ENCODE measurements at places on chromosomes 6 and 20. TPM values are rescaled to one million over a fixed set of nuclear protein-coding genes. Genes with fewer than 3 reads are reported as not detected.

- DNase-seq, result no peak
These were observed 547 bp upstream of the ESR1 start for GRCh38 chr6:151806757-151807512.

DNA sequence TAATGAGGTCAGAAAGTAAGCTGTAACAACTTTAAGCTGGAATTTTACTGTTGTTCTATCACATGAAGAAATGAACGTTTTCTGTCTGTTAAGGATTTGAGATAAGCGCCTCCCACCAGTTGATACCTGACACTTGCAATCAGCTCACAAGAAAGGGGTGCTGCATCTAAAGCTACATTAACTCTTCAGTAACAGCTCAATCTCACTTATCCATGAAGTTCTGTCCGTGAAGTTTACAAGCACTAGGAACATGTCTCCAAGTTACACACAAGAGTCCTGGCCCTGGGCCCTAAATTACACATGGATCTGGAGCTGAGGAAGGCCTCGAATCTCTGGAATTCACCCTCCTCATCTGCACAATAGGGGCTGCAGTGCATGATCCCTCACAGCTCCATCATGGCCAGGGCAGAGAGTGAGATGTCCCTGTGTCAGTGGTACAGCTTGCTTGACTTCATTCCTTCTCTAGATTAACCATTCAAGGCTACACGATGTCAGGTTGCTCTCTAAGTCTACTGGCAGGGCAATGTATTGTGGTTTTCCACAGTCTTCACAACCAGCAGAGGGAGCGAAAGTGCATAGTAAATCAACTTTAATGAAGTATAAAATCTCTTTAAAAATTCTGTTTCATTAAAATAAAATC is 182.4 kb upstream of the MCHR2 start:
- DNase-seq, result peak; percentile 46

DNA sequence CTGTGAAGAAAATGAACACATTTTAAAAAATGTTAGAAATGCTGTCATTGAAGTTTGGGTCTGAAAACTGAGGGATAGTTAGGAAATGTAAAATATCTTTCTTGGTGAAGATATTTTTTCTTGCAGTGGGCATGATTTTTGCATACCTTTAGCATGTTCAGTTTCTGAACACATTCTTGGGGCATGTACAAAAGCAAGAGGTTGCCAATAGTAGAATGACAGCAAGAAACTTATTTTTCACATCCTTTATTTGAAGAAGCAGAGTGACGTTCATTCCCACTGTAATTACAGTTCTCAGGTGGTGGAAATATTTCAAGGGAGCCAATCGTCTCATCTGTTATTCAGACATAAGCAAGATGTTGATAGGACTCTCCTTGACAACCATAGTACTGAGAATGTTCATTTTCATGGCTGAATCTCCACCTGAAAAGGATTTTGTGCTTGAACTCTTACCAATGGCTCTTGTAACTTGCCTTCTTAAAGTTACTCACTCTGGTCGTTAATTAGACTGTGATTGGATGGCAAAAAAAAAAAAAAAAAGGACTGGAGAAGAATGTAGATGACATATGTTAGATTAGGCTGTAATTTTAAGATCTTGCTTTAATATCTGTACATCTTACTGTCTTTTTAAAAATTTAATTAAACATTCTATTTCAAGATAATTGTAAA is 74.4 kb downstream of the DOK5 start:
- DNase-seq, result no peak

DNA sequence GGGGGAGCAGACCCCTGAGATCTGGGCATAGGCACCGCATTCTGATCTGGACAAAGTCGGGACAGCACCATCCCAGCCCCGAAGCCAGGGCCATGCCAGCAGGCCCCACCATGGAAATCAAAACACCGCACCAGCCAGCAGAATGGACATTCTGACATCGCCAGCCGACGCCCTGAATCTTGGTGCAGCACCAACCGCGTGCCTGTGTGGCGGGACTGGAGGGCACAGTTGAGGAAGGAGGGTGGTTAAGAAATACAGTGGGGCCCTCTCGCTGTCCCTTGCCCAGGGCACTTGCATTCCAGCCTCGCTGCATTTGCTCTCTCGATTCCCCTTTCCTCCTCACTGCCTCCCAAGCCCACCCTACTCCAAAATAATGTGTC is 2.0 kb downstream of the NNAT start:
- DNase-seq, result peak; percentile 25

DNA sequence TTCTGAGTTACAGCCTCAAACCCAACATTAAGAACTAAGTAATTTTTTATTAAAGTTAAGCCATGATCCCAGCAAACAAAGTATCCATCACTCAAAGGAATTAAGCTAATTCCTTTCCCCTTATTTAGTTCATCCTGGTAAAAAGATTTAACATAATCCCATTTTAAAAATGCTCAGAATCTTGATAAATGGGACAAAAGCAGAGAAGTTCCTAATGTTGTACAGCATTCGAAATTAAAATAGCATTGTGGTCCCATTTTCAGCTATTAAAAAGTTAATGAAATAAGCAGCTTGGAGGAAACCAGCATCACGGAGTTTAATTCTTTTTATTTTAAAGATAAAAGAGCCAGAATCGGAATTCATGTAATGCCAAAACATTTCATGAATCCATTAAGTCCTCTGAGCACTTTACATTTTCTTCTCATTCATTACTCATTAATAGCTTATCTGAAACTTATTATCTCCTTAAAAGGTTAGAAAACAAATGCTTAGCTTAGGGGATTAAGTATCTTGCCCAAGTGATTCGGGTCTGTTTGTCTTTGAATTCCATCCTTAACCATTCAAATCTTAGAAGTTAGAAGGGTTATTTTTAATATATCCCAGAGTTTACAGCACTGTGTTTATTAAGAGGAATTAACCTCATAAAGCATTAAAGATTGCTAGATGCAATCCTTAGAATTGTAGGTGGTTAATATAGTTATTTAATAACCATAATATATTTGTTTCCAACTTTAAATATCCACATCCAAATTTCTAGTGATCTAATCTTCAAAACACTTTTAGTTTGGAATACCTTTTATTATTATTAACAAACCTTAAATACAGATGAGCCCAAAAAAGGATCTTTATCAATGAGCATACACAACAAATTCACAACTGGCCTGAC is 11.2 kb downstream of the RBM39 start:
- DNase-seq, result no peak

DNA sequence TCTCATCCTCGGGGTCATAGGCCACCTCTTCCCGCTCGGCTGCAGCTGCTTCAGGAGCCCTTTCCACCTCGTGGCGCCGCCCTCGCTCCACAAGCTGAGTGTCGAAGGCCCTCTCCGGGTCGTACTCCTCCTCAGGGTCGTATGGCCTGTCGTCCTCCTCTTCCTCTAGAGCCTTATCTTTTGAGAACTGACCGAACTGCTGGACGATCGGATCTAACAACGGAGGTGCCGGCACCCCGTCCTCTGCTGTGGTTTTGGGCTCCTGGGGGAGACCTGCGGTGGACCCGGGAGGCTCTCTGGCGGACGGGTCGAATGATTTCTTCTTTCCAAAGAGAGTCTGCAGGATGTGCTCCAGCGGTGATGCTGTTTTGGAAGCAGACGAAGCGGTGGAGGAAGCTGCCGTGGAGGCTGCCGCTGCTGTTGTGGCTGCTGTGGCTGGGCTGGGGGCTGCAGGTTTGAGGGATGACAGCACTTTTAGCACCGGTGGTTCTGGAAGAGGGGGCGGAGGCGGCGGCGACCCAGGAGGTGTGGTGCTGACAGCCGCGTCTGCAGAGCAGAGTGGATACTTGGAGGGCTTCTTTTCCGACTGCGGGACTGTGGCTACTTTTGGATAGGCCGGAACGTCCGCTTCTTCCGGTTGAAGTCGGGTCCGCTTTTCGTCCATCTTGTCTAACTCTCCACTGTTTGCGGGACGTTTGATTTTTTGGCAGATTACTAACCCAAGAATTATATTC is 20.2 kb upstream of the TCFL5 start:
- DNase-seq, result no peak

- no peak for DNase-seq
These were observed 41.3 kb upstream of the SLC22A16 start for GRCh38 chr6:110517601-110518281.

DNA sequence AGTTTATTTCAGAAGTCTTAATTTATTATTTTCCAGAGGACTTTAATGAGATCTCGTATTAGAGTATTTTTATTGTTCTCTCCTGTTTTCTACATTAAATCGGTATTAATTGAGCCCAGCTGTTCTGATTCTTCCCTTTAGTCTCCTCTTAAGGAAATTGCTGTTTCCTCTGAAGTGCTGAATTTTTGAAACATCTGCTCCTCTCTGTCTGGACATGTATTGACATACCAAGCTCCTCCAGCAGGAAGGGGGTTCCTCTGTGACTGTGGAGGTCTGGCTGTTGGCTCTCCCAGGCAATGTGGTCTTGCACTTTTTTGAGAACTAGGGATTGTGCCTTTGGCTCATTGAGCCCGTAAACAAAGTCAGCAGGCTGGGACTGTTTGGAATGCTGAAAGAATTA is 74.9 kb downstream of the MAP3K4 start:
- no peak for DNase-seq

DNA sequence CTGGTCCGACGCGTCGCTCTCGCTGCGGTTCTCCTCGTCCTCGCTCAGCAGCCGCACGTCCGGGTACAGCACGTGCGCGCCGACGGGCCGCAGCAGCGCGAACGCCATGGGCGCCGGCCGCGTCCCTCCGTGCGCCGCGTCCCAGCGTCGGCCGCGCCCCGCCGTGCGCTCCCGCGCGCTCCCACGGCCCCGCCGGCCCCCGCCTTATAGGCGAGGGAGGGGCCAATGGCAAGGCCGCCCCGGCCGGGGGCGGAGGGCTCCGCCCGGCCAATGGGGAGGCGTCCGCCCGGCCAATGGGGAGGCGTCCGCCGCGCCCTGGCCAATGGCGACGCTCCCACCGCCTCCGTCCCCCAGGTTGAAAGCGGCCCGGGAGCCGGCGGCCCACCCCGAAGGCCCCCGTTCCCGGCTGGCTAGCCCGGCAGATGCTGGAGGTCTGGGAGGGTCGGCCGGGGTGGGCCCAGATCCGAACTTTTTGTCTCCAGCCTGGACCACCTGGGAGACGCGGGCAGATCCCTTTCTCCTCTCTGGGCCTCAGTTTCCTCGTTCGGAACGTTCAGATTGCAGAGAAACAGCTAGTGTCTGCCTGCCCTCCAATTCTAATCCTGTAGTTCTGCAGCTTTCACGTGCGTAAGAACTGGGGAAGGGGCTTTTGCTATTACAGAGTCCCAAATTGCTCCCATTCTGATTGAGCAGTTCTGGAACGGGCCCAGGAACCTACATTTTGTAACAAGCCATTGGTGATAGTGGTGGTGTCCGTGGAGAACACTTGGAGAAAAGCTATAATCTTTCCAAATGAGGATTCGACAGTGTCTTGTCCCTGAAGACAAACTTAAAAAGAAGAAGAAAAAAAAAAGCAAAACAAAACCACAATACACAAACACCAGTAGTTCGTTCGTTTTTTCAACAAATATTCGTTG is at the start of gene TCF15:
Gene TCF15 (minus strand): TSS at position 180 of the 917 bp plus-strand sequence. CDS start 72 bp downstream, at position 108.
- DNase-seq, result no peak

GRCh38 chr6:137271245-137272183 is 52.3 kb upstream of the IFNGR1 start:
- DNase-seq, result no peak

GRCh38 chr6:109153752-109154151 is 58.4 kb downstream of the CEP57L1 start:
- no peak for DNase-seq

DNA sequence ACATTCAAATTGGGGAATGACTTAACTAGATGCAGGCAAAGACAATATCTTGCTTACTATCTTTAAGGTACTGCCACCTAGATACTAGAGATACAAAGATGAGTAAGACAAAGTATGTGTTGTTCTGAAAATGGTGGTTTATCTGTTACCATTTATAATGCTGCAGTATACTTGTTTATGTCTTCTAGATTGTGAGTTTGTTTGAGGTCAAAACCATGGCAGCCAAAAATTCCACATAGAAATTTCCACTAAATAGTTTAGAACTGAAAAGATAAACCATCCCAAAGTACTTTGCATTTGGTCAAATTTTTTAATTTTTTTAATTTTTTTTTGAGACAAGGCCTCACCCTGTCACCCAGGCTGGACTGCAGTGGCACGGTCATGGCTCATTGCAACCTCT is 150.8 kb downstream of the SOX4 start:
- DNase-seq, result no peak

DNA sequence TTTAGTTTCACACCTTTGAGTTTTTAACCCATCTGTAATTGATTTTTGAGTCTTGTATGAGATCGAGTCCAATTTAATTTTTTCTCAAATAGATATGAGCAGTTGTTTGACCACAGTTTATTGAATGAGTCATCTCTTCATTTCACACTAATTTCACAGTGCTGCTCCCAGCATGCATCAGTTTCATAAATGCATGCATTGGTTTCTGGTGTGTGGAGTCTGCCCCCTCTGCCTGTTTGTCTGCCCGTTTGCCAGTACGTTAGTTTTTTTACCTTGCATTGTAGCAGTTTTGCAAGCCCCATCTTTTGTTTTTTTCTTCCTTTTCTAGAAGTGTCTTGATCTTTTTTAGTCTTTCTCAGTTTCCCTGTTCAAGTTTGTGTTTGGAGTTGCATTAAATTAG is 11.9 kb downstream of the SLX4IP start:
- DNase-seq, result peak; percentile 30

- no peak for DNase-seq
These were observed 14.3 kb upstream of the RAB5IF start for GRCh38 chr20:36591281-36591680.

- DNase-seq, result no peak
These were observed 344.3 kb upstream of the ID4 start for GRCh38 chr6:19492636-19493405.

DNA sequence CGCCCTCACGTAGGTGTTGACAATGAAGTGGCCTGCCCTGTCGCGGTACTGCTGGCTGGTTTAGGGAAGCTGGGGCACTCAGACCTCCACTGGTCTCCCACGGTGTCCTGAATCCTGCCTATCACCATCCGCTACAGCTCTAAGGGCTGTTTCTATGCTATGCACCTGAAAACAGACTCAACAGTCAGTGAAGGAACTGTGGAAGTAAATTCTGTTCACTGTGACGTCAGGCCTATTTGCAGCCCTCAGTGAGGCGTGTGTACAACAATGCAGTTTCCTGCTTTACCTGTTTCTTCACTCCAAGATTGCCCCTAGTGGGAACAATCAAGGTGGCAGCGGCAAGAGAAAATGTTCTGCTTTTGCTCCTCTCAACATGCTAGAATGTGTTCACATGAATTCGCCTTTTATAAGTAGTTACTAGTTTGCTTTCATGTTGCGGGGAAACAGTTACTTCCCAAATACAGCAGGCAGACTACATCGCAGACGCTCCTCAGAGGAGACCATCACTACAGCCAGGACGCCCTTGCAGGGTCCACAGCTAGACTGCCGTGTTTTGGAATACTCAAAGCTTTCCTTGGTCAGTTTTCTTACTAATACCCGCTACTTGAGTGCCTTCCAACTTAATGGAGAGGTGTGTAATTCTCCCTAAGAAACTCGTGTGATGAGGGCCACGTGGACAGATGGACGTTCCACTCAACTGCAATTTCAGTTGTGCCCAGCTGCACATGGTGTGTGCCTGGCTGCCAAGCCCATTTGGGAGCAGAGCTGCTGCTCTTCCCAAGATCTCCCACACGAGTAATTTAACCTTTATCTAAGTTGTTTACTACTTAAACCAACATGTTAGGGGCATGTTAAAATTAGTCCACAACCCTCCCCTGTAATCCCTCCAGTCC is 25.4 kb downstream of the DIDO1 start:
- peak; percentile 39 for DNase-seq

GRCh38 chr6:54899442-54899841 is 52.9 kb downstream of the FAM83B start:
- DNase-seq, result no peak

Gene HUS1B
- not detected for total RNA-seq

Gene VSX1
- not detected for total RNA-seq

Gene NOX3
- total RNA-seq, result not detected

Gene NFKBIE
- total RNA-seq, result 3.5 TPM

Gene ARHGAP18
- total RNA-seq, result 34.4 TPM

Gene PSMG4
- 4.0 TPM for total RNA-seq

Gene LY6G5C
- total RNA-seq, result not detected

Gene PTCRA
- not detected for total RNA-seq

Gene CNR1
- total RNA-seq, result 4.3 TPM
